ENCODE measurements at places on chromosomes 5 and 9.

- DNase-seq: no peak
Observed at GRCh38 chr5:123171259-123171658, 82.2 kb downstream of the PRDM6 start.

DNA sequence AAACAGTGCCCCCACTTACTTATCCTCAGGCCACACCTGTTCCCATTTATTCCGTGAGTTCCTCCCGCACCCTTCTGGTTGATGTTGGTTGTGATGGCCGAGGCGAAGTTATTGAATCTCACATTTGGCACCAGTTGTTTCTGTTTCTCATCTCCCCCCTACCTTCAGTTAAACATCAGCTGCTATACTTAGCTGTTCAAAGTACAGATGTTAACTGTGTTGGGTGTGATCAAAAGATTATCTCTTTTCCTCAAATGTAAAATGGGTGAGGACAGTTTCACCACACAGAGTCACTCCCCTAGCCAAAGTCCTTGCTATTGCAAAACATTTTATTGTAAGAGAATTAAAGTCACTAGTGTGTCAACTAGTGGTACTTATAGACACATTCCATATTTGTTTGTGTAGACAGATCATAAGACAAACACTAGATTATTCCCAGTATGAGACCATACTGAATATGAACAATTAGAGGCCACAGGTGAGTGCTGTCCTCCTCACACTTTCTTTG, 43.2 kb upstream of the PRSS3 start:
- no peak for DNase-seq

DNA sequence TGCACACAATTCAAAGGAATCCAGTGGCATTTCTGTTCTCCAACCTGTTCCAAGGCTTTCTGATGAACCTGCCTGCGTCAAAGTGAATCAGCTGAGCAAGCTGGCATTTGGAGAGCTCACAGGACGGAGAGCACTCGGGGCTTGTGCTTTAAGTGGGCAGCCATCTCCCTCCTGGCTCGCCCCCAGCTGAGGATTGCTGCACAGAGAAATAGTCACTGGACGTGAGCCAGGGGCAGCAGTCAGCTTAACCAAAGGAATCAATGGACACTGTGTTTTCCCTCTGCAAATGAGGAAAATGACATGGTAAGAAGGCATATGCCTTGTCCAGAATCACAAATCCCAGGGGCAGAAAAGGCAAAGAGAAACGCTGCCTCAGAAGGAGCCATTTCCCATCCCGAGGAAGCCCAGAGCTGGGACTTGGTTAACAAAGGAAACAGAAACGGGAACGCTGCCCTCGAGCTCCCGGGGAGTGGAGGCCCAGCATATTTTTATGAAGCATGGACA, 299.4 kb downstream of the ZSWIM6 start:
- DNase-seq: peak; percentile 40

- no peak for DNase-seq
Observed at GRCh38 chr5:168066536-168067208, 224.8 kb upstream of the WWC1 start.

- DNase-seq: no peak
Observed at GRCh38 chr9:37902131-37902530, 1.8 kb downstream of the SLC25A51 start.

DNA sequence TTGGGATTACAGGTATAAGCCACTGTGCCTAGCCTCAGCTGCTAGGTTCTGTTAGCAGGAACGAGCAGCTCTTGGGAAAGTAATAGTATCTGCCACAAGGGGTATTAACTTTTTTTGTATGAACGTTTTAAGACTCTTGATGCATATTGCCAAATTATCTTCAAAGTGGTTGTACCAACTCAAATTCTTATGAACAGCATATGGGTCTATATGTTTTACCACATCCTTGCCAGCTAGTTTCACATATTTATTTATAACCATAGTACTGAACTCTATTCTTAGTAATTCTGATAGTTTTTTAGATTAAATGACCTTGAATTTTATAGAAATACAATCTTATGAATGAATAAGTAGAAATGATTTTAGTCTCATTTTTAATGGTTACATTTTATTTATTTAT, 80.9 kb downstream of the HSPA4 start:
- DNase-seq: no peak

GRCh38 chr5:77167695-77168121, 42.8 kb upstream of the PDE8B start:
- peak; percentile 84 for DNase-seq

- DNase-seq: no peak
Observed at GRCh38 chr5:140216478-140217074, 41.6 kb downstream of the CYSTM1 start.

All from fibroblast of pulmonary artery (primary cell).